PC-3 (cell line): ENCODE measurements at places on chromosomes 2 and 18. TPM values are rescaled to one million over a fixed set of nuclear protein-coding genes. Genes with fewer than 3 reads are reported as not detected.

IL36A gene
- not detected in 2 replicates for total RNA-seq

LTBP1 gene
- 34.0 and 45.9 TPM in 2 replicates for total RNA-seq

ABHD3 gene
- 17.9 and 21.4 TPM in 2 replicates for total RNA-seq

B4GALT6 gene
- 1.4 and 2.4 TPM in 2 replicates for total RNA-seq

- H3K27ac ChIP-seq: no peak overlapping the region
- H3K36me3 ChIP-seq: no peaks in the 10 kb centered on the region
- H3K4me3 ChIP-seq: no peak overlapping the region
- no peaks in the 10 kb centered on the region for H3K27me3 ChIP-seq
- no peaks in the 10 kb centered on the region for H3K4me1 ChIP-seq
Measured at GRCh38 chr2:125086313-125087184, 1061.5 kb downstream of the CNTNAP5 start.

- no peaks in the 10 kb centered on the region for H3K4me1 ChIP-seq
- H3K27me3 ChIP-seq: no peaks in the 10 kb centered on the region
- DNase-seq: no peak
- H3K36me3 ChIP-seq: no peaks in the 10 kb centered on the region
- H3K4me3 ChIP-seq: no peak overlapping the region
Measured at GRCh38 chr2:177281400-177282180, 17.1 kb upstream of the NFE2L2 start.

DNA sequence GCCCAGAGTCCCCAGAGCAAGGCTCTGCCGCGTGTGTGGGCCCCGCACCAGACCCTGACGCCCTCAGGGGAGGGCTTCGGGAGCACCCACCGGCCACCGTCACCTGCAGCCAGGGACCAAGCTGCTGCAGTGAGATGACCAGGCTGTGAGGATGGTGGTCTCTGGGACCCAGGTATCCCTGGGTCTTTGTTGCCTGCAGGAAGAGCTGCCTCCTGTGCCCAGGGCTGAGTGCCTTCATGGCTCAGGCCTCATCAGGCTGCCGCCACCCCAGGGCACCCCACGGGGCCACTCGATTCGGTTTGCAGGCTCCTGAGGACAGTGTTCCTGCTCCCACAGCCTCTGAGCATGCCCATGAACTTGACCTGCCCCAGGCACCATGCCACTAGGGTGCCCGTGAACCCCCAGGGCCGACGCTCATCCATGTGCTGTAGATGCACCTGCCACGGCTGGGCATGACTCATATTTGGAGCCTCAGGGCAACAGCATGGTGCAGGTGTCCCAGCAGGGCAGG, 109.8 kb downstream of the FAM210A start:
- H3K4me3 ChIP-seq: no peak overlapping the region
- H3K27me3 ChIP-seq: peaks cover 70% of the 10 kb centered on the region
- no peak overlapping the region for H3K27ac ChIP-seq
- DNase-seq: peak; percentile 25

DNA sequence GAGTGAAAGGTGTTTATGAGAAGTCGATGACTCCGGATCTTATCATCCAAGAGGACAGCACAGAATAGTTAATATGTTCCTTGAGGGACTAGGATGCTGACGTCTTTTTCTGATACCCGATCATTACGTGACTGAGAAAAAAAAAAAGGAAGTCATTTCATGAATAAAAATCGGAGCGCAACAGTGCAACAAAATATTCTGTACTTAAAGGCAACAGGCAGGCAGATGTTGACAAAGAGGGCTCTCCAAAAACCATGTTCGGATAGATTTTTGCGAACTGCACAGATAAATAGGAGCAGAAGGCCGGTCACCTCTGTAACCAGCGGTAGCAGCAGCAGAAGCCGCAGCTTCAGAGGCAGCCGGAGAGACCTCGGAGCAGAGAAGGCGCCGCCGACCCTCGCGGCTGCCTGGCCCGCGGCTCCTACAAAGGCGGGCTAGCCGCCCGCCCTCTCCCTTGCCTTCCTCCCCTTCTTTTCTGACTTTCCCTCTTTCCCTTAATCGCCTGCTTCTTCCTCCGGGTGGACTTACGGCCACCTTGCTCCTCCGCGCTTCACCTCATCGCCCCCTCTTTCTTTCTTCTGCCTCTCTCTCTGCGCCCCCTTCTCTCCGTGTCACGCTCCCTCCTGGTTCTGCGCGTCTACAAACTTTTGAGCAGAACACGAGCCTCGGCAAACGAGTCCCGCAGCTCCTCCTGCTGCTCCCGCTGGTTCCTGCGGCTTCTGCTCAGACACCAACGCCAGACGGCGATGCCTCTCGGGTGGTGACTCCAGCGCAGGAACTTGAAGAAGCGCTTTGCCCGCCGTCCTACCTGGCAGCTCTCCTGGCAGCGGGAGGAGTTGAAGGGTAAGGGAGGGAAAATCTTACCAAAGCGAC, at the start of gene ADCYAP1:
Gene ADCYAP1 (plus strand): TSS at position 654 of the 873 bp plus-strand sequence. CDS start 516 bp downstream, outside the sequence.
- peak; percentile 33 for DNase-seq
- H3K27ac ChIP-seq: no peak within 1 kb of the TSS
- no peak within 1 kb of the TSS for H3K4me3 ChIP-seq
- H3K27me3 ChIP-seq: peaks cover 97% of the 10 kb centered on the region
- H3K4me1 ChIP-seq: 0 out of 2 replicates have a peak, but pooled peaks cover 4% of the 10 kb centered on the region
- no peaks in the 10 kb centered on the region for H3K36me3 ChIP-seq

GRCh38 chr18:26301681-26302080, 75.4 kb downstream of the TAF4B start:
- H3K36me3 ChIP-seq: no peaks in the 10 kb centered on the region
- H3K27me3 ChIP-seq: no peaks in the 10 kb centered on the region
- H3K27ac ChIP-seq: no peak overlapping the region
- no peaks in the 10 kb centered on the region for H3K4me1 ChIP-seq
- no peak overlapping the region for H3K4me3 ChIP-seq

DNA sequence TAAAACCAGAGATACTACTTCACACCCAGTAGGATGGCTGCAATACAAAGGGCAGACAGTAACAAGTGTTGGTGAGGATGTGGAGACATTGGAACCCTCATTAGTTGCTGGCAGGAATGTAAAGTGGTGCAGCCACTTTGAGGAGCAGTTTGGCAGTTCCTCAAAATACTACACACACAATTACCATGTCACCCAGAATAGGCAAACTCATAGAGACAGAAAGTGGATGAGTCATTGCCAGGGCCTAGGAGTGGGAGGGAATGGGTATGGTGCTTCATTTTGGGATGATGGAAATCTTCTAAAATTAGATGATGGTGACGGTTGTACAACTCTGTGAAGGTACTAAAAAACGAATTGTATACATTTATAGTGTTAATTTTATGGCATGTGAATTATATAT, 54.8 kb downstream of the ATP9B start:
- H3K4me1 ChIP-seq: no peaks in the 10 kb centered on the region
- no peak overlapping the region for H3K27ac ChIP-seq
- peak; percentile 19 for DNase-seq
- H3K27me3 ChIP-seq: no peaks in the 10 kb centered on the region

DNA sequence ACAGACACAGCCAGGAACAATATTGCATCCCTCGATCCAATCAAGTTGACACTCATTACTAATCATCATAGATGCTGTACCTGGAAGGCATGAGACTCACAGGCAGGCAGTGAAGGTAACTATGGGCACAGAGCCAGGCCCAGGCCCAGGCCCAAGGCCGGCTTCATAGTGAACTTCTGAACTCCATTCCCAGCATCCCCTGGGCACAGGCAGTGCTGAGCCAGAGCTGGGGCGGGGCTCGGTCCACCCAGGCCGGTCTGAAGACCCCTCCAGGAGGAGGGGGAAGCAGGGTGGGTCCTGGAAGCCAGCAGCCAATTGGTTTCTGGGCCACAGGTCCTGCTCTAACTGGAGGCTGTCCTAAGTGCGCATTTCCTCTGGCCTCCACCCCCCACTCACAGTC, 37.6 kb downstream of the MLPH start:
- no peak overlapping the region for H3K4me3 ChIP-seq
- H3K4me1 ChIP-seq: no peaks in the 10 kb centered on the region
- no peak overlapping the region for H3K27ac ChIP-seq
- H3K36me3 ChIP-seq: peaks cover 46% of the 10 kb centered on the region
- no peak for DNase-seq

- no peak overlapping the region for H3K4me3 ChIP-seq
- H3K36me3 ChIP-seq: peaks cover 6% of the 10 kb centered on the region
- no peak overlapping the region for H3K27ac ChIP-seq
- DNase-seq: no peak
- peaks cover 44% of the 10 kb centered on the region for H3K4me1 ChIP-seq
Measured at GRCh38 chr2:98461498-98462049, 16.9 kb downstream of the INPP4A start.

GRCh38 chr2:115364093-115364492, 921.7 kb downstream of the DPP10 start:
- H3K27ac ChIP-seq: no peak overlapping the region
- DNase-seq: no peak
- H3K27me3 ChIP-seq: no peaks in the 10 kb centered on the region
- H3K4me1 ChIP-seq: no peaks in the 10 kb centered on the region
- no peak overlapping the region for H3K4me3 ChIP-seq

- no peaks in the 10 kb centered on the region for H3K27me3 ChIP-seq
- DNase-seq: no peak
Measured at GRCh38 chr2:98731894-98732349, 990 bp upstream of the MGAT4A start.

DNA sequence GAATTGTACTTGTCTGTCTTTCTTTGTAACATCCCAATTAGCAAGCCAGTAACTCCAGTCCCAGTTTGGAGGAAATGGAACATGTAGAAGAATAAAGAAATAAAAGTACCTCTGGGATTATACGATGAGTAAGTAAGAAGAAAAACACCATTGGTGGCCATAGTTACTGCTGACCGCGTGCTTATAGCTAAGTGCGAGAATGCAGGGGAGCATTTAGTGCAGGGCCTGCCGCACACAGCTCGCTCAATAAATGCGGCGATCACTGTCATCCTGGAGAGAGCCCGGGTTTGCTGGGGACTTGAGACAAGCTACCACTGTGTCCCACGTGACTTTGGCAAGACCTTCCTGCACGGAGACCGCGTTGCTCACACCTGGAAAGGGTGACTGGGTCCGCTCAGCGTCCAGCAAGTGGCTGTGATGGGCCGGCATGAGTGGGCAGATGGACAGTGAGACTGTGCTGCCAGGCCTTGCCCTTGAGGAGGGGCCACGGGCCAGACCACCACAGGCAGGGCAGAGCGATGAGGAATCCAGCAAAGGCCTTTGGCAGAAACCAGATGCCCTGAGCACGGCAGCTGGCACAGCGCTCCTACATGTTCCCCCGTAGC, 54.8 kb downstream of the ADI1 start:
- no peak for DNase-seq
- H3K4me1 ChIP-seq: peaks cover 9% of the 10 kb centered on the region
- peaks cover 8% of the 10 kb centered on the region; the same call in 1 of the 2 replicates for H3K36me3 ChIP-seq
- no peak overlapping the region for H3K4me3 ChIP-seq
- H3K27me3 ChIP-seq: no peaks in the 10 kb centered on the region

- DNase-seq: no peak
- H3K4me3 ChIP-seq: no peak overlapping the region
- H3K4me1 ChIP-seq: peaks cover 18% of the 10 kb centered on the region
- no peaks in the 10 kb centered on the region for H3K27me3 ChIP-seq
- no peak overlapping the region for H3K27ac ChIP-seq
Measured at GRCh38 chr2:234835738-234836137, 116.1 kb upstream of the SH3BP4 start.

DNA sequence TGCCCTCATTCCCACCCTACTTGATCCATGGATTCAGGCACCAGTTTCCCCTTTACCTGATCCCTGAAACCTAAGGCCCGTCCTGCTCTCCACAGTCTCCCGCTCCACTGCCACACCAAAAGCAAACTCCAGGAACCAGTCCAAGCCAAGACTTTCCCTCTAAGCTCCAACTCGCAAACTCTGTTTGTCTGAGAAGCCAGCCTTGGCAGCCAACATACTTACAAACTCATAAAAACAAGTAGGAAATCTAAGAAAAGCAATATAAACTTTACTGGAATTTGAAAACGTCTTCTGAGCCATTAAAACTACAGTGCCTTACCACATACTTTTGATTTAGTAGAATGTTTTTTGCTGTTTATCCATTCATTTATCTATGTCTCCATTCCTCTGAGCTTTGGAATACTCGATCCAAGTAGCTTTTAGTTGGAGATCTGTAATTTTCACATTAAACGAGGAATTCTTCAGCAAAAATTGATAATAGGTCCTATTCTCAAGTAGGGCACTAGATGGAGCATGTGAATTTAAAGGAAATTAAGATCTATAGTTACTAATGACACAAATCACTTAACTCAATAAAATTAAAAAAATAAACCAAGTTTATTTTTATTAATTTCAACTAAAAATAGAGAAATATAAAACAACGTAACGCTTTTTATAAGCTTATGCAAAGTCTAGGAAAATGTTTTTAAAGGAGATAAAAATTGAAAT, 199.7 kb downstream of the MYO3B start:
- DNase-seq: peak; percentile 40
- H3K4me3 ChIP-seq: no peak overlapping the region
- H3K27ac ChIP-seq: no peak overlapping the region

DNA sequence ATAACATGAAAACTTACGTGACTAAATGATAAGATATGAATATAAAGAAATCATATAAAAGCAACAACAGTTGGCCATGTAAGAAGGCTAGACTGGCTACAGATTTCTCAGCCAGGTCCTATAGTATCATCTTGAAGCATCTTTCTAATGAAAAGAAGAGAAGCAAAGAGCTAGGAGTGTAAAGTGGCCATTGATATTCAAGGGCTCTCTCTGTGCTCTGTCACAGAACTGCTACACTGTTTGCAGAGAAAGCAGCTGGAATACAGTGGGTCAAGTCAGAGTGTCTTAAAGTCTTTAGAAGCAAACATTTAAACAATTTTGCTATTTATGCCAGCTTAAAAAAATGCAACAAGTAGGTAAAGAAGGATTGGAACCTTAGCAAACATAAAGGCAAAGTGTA, 118.8 kb downstream of the SCN9A start:
- DNase-seq: no peak
- no peaks in the 10 kb centered on the region for H3K27me3 ChIP-seq
- no peaks in the 10 kb centered on the region for H3K36me3 ChIP-seq
- no peaks in the 10 kb centered on the region for H3K4me1 ChIP-seq
- no peak overlapping the region for H3K27ac ChIP-seq

DNA sequence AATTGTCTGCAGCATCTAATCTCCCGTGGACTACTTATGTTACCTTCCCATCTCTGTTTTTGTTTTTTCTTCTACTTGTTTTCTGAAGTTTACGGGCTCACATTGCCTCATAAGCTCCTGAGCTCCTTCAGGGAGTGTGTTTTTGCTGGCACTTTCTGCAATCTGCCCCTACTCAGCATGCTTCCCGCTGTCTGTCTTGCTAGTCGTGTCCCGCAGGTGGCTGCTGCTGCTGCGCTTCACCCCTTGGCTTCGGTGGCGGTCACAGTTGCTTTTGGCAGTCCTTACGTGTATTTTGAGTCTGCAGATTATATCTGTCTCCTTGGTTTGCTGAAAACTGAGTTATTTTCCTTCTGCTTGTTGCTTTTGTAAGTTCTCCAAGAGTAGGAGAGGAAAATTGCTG, 37.3 kb downstream of the FER1L5 start:
- H3K4me3 ChIP-seq: no peak overlapping the region
- H3K36me3 ChIP-seq: no peaks in the 10 kb centered on the region
- no peaks in the 10 kb centered on the region for H3K4me1 ChIP-seq
- H3K27ac ChIP-seq: no peak overlapping the region
- DNase-seq: no peak
- H3K27me3 ChIP-seq: no peaks in the 10 kb centered on the region
